ENCODE measurements at places on chromosomes 7 and 10.
A peak's percentile ranks its signal among the peaks of the same experiment; 100 is the strongest.

- DNase-seq: peak; percentile 70
Observed at GRCh38 chr10:102815790-102816549, 21.2 kb downstream of the CYP17A1 start.

- DNase-seq: no peak
Observed at GRCh38 chr7:67913604-67914003, 917.0 kb downstream of the TYW1 start.

DNA sequence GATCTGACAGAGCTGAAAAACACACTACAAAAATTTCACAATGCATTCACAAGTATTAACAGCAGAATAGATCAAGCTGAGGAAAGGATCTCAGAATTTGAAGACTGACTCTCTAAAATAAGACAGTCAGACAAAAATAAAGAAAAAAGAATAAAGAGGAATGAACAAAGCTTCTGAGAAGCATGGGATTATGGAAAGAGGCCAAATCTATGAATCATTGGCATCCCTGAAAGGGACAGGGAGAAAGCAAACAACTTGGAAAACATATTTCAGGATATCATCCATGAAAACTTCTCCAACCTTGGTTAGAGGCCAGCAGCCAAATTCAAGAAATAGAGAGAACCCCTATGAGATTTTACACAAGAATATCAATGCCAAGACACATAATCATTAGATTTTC lies 804.8 kb upstream of the IGFBP3 start:
- DNase-seq: peak; percentile 13

DNA sequence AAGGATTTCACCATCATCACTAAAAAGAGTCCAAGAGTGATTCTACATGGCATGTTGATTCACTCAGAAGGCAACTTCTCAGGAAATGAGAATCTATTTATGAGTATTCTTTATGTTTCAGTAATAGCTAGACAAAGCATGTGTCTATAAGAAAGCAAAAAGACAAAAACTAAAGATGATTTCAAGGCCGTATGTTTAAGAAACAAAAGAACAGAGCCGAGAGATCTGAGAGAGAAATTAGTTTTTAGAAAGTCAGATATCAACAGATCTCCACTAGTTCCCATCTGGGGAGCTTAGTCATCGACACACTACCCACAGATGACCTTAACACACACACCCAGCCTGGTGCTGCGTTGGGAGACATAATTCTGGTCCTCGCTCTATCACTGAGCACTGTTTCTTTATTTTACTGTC lies 21.0 kb downstream of the PIP4K2A start:
- DNase-seq: no peak
